ENCODE measurements at places on chromosomes 3 and 15.

GRCh38 chr3:11304175-11304574, 32.0 kb downstream of the ATG7 start:
- no peak for DNase-seq

- DNase-seq, result no peak
Observed at GRCh38 chr3:161744366-161744765, 247.8 kb downstream of the OTOL1 start.

DNA sequence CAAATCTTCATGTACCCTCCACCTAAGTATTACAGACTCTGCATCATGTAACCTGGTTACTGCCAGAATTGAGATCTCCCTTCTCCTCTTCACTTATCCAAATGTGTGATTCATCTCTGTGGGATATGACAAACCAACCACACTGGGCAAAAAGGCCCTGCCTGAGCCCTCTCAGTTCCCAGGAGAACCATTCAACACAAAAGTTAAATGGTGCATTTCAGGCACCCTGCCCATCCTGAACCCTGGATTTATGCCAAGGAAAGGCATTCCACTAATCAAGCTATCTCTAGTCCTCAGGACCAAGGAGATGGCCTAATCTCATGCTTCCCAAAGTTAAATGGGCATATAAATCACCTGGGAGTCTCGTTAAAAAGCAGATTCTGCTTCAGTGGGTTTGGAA, 108.5 kb downstream of the TNIK start:
- DNase-seq, result no peak

DNA sequence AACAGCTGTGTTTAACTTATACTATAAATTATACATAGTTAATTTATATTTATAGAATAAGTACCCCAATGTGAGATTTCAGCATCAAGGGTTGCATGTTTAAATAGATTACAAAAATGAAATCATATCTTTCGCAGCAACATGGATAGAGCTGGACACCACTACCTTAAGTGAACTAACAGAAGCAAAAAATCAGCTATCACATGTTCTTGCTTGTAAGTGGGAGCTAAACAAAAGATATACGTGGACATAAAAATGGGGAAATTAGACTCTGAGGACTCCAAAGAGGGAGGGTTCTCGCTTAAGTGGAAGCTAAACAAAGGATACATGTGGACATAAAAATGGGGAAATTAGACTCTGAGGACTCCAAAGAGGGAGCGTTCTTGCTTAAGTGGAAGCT, 626.5 kb upstream of the DPPA4 start:
- DNase-seq, result no peak

GRCh38 chr3:128863560-128863959, 15.9 kb upstream of the ACAD9 start:
- DNase-seq, result no peak

Data from stimulated activated CD4-positive, alpha-beta T cell treated with anti-CD3 and anti-CD28 coated beads, Interleukin-4, amount 100 ng/mL, for 1 hour (primary cell).